ENCODE measurements at places on chromosomes 6 and 20.

DNA sequence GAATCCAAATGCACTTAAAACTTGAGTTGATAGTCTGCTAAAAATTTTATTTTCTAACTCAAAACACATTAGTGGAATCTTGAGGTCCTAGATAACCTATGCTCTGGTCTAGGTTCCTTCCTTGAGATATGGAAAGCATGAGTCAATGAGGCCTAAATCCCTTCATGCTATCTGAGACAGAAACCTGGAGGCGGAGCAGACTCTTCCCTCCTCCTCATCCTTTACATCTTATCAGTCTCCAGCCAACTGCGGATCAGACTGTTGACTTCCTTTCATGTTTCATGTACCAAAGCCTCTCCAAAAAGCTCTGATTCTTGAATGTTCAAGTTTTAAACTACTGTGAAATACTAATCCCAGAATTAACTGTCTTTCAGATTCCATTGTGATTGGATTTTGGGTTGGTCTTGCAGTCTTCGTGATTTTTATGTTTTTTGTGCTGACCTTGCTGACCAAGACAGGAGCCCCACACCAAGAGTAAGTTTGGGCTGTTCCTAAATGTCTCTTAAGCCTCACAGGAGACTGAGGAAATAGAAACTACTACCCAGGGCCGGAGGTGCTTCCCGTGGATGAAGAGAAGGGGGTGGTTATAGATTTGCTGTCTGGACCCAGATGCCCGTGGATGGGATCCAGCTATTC is 29.1 kb downstream of the MRAP2 start:
- DNase-seq: no peak

DNA sequence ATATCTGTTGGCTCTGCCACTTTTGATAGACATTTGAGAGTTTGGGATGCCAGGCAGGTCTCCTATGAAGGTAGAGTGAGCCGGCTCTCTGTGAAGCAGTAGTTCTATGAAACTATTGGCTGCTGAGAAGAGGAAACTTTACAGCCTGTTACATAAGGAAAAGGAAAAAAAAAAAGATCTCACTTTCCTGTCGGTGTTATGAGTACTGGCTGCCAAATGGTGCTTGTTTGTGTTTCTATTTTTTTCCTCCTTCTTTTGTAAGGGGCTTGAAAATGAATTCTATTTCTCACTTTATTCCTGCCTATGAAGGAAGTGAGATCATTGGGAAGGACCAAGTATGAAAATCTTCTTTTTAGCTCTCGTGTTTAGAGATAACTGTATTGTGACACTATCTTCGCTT is 73.1 kb upstream of the CLDN20 start:
- no peak for DNase-seq

GRCh38 chr20:17898548-17898994 is 70.0 kb downstream of the SNX5 start:
- peak; percentile 81 for DNase-seq

DNA sequence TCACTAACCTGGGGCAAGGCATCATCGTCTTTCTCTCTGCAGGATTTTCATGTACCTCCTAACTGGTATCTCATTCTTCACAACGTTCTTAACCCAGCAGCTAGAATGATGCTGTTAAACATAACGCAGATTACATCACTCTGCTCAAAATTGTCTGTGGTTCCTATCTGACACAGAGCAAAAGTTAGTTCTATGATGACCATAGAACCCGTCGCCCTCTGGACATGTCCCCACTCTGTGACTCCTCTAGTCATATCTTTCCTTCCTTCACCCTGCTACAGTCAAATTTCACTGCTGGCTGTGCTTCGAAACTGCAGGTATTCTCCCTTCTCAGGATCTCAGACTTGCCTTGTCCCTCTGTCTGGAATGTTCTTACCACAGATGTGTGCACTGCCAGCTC is 87.4 kb upstream of the TPD52L1 start:
- no peak for DNase-seq

GRCh38 chr6:155141512-155141911 is 122.3 kb upstream of the CLDN20 start:
- DNase-seq: no peak

DNA sequence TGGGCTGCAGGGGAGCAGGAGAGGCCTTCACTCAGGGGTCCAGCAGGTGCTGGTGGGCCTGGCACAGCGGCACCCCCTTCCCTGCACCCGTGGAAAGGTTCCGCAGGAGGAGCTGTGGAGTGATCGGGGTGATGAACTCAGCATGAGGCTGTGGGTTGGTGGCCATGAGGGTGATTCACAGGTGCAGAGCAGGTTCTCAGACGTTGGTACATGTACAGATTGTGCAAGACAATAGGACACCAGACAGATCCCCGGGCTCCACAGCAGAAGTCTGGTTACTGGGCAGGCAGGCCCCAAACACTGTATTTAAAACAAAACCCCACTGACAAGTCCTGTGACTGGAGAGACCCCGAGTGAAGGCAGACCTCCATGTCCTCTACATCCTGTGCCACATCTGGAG is 151.6 kb upstream of the CDH4 start:
- no peak for DNase-seq
